MCF 10A (cell line): ENCODE measurements at places on chromosomes 11 and 22. TPM values are rescaled to one million over a fixed set of nuclear protein-coding genes. Genes with fewer than 3 reads are reported as not detected.

The NLRP14 gene
- total RNA-seq: not detected in 2 replicates

The TRIM22 gene
- total RNA-seq: 24.1 and 26.0 TPM in 2 replicates

The OR51G1 gene
- total RNA-seq: not detected in 2 replicates

The SLC22A25 gene
- total RNA-seq: not detected in 2 replicates

DNA sequence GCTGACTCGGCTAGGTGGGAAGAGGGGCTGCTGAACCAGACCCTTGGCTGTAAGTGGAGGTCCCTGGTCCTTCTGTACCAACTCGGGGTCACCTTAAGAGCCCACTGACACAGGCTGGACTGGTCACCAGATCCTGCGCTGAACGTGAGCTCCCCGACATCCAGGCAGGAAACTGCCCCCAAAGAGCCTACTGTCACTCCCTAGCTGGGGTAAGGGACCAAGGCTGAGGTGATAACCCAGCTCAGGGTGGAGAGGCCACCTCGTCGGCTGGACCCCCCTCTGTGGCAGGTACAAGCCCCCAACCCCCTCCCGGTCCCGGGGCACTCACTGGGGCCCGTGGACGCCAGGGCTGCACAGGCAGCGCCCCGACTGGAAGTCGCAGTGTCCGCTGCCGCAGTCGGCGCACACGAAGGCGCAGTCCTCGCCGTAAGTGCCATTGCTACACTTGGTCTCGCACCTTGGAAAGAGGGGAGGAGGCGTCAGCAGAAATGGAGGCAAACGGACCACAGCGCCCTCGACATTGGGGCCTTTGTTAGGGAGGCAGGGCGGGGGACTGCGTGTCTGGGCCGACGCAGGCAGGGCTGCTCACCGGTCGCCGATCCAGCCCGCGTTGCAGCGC, 7.4 kb downstream of the SCARF2 start:
- H3K27me3 ChIP-seq: no peaks in the 10 kb centered on the region
- H3K4me3 ChIP-seq: no peak overlapping the region
- no peaks in the 10 kb centered on the region for H3K36me3 ChIP-seq
- H3K27ac ChIP-seq: no peak overlapping the region

- peak within 1 kb of the TSS; percentile 97 for H3K4me3 ChIP-seq
- DNase-seq: peak; percentile 62
- H3K27me3 ChIP-seq: no peaks in the 10 kb centered on the region
- peak within 1 kb of the TSS; percentile 95 for H3K27ac ChIP-seq
- H3K4me1 ChIP-seq: peaks cover 6% of the 10 kb centered on the region
Observed at GRCh38 chr22:42519525-42520401, at the start of gene RRP7A. TSS of gene RRP7A (minus strand) at chr22:42519796. CDS start at chr22:42519786, 10 bp downstream.

- H3K4me1 ChIP-seq: no peaks in the 10 kb centered on the region
- H3K27ac ChIP-seq: no peak overlapping the region
- no peak for DNase-seq
- H3K27me3 ChIP-seq: no peaks in the 10 kb centered on the region
- H3K36me3 ChIP-seq: no peaks in the 10 kb centered on the region
- H3K4me3 ChIP-seq: no peak overlapping the region
Observed at GRCh38 chr22:48240935-48241230, 1478.4 kb downstream of the TBC1D22A start.

DNA sequence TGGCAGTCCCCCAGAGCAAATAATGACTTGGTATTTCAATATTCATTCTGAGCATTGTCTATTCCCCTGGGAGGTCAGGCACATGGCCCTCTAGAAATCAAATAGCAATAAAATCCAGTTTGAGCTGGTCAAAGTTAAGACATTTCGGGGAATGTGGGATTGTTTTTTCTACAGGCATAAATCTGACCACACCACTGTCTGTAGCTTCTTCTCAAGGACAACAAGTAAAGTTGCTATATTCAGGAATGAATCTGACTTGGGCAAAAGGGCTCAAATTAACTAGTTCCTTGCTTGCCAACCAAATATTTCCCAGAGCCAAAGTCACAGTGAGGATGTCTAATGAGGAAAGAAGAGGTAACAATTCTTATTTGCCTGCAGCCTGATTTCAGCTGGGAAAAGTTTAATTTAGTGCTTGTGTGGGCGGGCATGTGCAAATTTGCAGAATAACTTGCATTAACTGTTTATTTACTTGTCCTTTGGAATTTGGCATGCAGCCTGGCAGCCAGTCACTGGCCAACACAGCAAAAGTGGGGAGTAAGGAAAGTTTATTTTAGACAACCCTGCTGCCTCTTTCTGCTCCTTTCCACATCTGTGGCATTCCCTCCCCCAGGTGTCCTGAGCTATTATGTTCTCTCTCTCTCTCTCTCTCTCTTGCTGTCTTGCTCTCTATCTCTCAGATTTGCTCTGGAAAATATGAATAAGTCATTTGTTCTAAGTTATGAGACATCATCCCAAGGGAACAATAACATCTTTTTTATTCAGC, 51.2 kb upstream of the ARHGAP20 start:
- H3K27ac ChIP-seq: no peak overlapping the region
- H3K4me3 ChIP-seq: no peak overlapping the region
- no peaks in the 10 kb centered on the region for H3K36me3 ChIP-seq
- DNase-seq: peak; percentile 86
